Vagina (tissue), 2 donors: ENCODE measurements at places on chromosomes 5 and 9.

GRCh38 chr5:173474881-173475287 is 141.6 kb downstream of the BOD1 start:
- H3K27me3 ChIP-seq: no peaks in the 10 kb centered on the region
- H3K4me3 ChIP-seq: no peak overlapping the region

DNA sequence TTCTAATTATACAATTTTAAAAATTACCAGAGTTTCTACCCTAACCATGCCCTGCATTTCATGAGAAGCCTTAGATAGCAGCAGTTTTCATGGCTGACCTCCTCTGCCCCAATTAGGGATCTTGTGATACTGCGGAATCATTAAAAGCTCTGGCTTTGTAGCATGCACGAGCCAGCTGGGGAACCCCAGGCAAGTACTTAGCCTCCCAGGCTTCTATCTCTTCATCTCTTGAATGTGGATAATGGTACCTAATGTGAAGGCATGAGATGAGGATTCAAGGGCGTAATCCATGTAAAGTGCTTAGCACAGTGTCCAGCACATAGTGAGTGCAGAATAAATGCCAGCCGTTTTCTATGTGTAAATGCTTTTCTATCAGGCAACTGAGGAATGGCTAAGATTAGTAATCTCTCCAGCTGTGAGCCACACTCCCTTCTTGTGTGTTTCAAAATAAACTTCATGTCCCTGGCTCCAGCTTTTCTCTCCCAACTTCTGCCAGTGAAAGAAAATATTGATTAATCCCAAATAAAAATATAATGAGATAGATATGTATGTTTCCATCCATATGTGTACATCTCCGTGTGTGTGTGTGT is 88.4 kb downstream of the APBA1 start:
- no peaks in the 10 kb centered on the region for H3K27me3 ChIP-seq
- H3K36me3 ChIP-seq: no peaks in the 10 kb centered on the region
- no peak for DNase-seq
- H3K27ac ChIP-seq: no peak overlapping the region
- no peaks in the 10 kb centered on the region for H3K4me1 ChIP-seq
- H3K4me3 ChIP-seq: no peak overlapping the region

GRCh38 chr9:25418974-25419373 is 259.3 kb downstream of the TUSC1 start:
- no peaks in the 10 kb centered on the region for H3K4me1 ChIP-seq
- no peak overlapping the region for H3K4me3 ChIP-seq
- H3K36me3 ChIP-seq: no peaks in the 10 kb centered on the region
- no peak for DNase-seq

DNA sequence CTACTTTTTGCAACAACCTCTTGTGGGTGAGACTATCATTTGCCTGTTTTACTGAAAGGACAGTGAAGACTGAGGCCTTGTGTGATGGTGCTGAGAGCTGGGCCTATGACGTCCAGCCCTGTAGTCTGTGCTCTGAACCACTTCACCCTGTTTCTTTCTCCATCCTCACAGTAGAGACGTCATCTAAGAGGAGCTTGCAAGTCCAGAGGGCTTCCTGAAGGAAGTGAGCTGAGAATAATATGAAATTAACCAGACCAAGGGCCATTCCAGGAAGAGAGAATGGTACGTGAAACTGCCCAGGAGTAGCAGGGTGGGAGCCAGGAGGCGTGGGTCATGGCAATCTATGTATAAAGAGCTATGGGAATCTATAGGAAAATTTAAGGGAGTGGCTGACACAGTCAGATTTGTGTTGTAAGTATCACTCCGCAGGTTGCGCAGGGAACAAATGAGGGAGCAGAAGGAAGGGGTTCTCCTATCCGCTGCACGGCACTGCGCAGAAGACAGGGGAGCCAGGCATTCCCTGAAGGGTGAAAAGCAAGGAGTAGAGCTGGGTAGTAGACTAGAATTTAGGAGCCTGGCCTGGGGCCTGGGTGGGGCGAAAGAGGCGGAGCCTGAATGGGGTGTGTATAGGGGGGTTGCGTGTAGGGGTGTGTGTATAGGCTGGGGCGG is 596 bp upstream of the FGFR4 start:
- no peak overlapping the region for H3K4me3 ChIP-seq
- no peaks in the 10 kb centered on the region for H3K27me3 ChIP-seq
- DNase-seq: no peak
- H3K27ac ChIP-seq: no peak overlapping the region
- H3K36me3 ChIP-seq: no peaks in the 10 kb centered on the region

DNA sequence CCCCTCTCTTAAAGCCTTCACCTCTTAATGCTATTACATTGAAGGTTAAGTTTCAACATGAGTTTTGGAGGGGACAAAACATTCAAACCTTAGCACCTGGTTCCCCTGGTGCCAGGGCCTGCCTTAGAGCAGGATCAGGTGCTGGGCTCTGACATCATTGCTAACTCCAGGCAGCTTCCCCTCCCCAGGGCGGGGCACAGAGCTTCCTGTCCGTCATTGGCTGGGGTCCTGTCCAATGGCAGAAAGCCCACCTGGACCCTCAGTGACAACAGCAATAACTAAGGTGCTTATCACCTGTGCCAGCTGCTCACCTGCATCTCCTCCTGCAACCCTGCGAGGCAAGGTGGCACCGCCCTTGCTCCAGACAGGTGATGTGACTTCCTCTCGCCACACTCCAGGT is 177.4 kb downstream of the NSG2 start:
- no peaks in the 10 kb centered on the region for H3K27me3 ChIP-seq
- DNase-seq: no peak
- no peaks in the 10 kb centered on the region for H3K4me1 ChIP-seq

DNA sequence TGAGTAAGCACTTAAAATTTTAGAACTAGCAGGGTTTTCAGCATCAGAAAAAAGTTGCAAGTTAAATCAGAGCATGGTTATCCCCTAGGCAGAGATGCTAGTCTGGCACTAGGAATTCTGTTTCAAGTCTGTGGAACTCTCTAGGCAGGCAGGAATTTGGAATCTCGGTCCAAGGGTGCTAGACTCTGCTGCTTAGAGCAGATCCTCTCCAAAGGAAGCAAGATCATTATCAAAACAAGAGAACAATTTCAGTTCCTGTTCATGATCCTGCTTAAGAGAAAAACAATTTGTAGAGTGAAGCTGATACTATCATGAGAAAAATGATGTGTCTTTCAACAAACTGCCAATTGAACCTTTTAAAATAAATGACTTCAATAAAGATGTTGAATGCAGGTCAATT is 420.7 kb downstream of the KIF4B start:
- H3K27me3 ChIP-seq: no peaks in the 10 kb centered on the region
- no peak overlapping the region for H3K4me3 ChIP-seq
- H3K4me1 ChIP-seq: no peaks in the 10 kb centered on the region
- DNase-seq: no peak
- H3K27ac ChIP-seq: no peak overlapping the region
- H3K36me3 ChIP-seq: no peaks in the 10 kb centered on the region

DNA sequence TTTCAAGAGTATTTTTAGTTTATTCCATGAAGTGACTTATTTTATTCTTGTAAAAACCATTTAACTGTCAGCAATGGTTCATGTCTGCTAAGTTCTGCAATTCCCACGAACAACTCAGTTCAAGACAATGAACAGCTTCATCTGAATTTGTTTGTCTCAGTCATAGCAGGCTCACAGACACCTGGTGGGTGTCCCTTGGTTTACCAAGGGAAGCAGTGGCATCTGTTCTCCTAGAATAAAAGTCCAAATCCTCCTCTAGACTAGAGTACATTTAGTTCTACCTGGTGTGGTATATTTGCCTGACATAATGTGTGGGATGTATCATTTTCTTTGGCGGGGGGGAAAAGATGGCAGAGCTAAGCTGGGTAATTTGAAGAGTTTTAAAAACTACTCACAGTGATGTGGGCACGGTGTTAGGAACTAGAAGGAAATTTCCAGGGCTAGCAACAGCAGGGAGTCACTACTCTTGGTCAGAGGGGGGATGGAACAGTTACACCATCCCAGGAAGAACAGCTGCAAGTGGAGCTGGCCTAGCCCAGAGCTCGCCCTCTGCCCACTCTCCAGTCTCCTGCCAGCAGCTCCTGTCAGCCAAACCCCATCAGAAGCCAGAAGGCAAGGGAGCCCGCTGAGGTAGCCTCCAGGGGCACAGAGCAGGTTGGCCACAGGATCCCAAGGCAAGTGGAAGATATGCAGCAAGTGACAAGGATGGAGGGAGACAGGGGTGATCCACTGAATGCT is 100.3 kb downstream of the PJA2 start:
- DNase-seq: peak; percentile 49

GRCh38 chr9:129853614-129854013 is 18.4 kb downstream of the USP20 start:
- no peak for DNase-seq
- H3K27ac ChIP-seq: no peak overlapping the region
- no peak overlapping the region for H3K4me3 ChIP-seq

DNA sequence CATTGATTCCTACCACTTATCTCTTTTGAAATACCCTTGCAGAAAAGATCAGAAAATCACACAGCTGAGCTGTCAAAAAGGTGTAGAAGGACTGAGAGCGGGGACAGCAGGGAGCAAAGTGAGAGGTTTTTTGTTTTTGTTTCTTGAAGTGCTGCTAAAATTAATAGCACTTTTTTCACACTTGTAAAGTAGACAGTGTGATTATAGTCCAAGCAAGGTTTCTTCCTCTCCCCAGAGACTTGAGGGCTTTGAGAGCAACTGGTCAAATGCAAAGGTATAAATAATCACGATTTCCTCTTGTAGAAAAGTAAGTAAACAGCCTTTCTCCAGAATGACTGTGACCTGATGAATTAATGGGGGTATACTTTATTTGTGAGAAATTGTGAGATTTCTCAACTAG is 326.9 kb downstream of the ZNF608 start:
- H3K4me1 ChIP-seq: no peaks in the 10 kb centered on the region

DNA sequence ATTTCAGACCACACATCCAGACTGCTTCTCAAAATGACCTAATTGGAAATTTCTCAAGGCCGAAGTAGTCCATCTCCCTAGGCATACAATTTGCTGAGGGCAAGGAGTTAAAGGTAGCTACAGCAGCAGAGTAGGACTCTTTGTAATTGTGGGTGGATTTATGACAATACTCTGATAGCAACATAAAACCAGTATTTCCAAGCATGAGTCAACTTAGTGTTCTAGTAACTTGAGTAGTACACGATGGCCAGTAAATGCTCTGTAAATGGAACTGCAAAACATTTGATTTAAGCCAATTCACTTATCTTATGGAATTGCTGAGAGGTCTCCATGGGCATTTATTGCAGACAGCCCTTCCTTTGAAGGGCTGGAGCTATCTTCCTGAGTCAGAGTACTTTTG is 352.2 kb downstream of the PLK2 start:
- H3K4me3 ChIP-seq: no peak overlapping the region
- no peak for DNase-seq
- H3K4me1 ChIP-seq: no peaks in the 10 kb centered on the region

DNA sequence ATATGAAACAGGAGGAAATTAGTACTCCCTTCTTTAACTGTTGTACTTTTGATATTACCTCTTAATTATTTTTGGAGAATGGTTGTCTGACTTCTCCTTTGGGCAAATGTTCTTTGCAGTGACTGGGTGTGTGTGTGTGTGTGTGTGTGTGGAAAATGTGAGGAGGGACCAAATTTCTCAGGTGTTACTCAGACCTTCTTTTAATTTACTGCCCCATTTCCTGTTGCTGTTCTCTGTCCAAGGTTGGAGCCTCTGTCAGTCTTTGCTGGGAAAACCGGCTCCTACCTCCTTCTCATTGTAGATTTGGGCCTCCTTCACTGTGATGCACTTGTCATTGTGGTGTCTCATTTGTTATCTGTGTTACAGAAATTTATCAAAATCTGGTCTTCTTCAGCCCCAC is 68.4 kb downstream of the PBX3 start:
- H3K4me1 ChIP-seq: no peaks in the 10 kb centered on the region
- no peak overlapping the region for H3K27ac ChIP-seq
- no peaks in the 10 kb centered on the region for H3K36me3 ChIP-seq
- H3K27me3 ChIP-seq: no peaks in the 10 kb centered on the region

DNA sequence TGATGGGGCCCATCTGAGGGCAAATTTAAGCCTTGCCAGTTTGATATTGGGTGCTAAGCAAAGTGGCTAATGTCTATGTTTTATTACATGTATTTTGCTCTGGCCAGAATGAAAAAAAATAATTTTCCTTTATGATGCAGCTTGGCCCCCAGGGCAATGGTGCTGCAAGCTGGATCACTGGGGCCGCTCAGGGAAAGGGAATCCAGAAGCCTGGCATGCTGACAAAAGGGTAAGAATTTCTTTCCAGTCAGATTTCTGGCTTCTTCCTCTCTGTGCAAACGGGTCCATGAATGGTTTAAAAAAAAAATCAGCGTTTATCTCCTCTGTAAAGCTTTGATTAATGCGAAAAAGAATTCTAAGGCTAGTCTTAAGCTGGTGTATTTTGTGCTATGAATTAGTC is 138.4 kb downstream of the MAPKAP1 start:
- H3K36me3 ChIP-seq: no peaks in the 10 kb centered on the region
- H3K27me3 ChIP-seq: no peaks in the 10 kb centered on the region
- H3K4me3 ChIP-seq: no peak overlapping the region
- no peak for DNase-seq

GRCh38 chr5:131994533-131995226 is 16.8 kb downstream of the ACSL6 start:
- H3K27ac ChIP-seq: no peak overlapping the region
- no peaks in the 10 kb centered on the region for H3K4me1 ChIP-seq
- no peaks in the 10 kb centered on the region for H3K36me3 ChIP-seq

- no peak overlapping the region for H3K27ac ChIP-seq
- DNase-seq: no peak
- no peaks in the 10 kb centered on the region for H3K27me3 ChIP-seq
- no peak overlapping the region for H3K4me3 ChIP-seq
- no peaks in the 10 kb centered on the region for H3K36me3 ChIP-seq
- no peaks in the 10 kb centered on the region for H3K4me1 ChIP-seq
Observed at GRCh38 chr5:155116456-155117251, 103.1 kb downstream of the KIF4B start.

GRCh38 chr5:176134529-176135223 is 103.5 kb upstream of the SIMC1 start:
- no peaks in the 10 kb centered on the region for H3K36me3 ChIP-seq
- H3K27me3 ChIP-seq: no peaks in the 10 kb centered on the region
- H3K4me3 ChIP-seq: no peak overlapping the region
- H3K27ac ChIP-seq: no peak overlapping the region
- DNase-seq: no peak

- H3K4me1 ChIP-seq: peaks cover 31% of the 10 kb centered on the region
- DNase-seq: no peak
- H3K4me3 ChIP-seq: no peak overlapping the region
Observed at GRCh38 chr9:136983167-136983566, 374 bp downstream of the LCNL1 start.

DNA sequence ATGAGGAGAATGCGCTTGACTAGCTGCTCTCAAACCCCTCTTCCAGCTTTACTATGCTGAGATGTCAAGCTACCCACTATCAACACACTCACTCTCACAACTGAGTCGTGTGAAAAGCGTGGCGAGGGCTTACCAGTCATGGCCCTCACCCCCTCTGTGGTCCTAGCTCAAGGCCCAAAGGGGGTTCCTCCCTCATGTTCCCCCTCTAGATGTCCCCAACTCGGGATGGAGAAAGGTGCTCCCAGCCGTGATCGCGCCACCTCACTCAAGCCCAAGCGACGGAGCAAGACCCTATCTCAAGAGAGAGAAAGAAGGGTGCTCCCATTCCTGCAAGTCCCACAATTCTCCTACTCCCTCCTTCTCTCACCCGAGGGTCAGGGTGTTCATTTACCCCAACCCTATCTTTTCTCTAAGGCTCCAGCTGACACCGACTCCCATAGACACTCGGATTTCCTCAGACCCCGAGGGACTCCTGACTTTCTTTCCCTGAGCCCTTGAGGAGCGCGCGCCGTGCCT is 559 bp downstream of the SLC38A9 start:
- no peaks in the 10 kb centered on the region for H3K36me3 ChIP-seq
- H3K4me3 ChIP-seq: peak overlapping the region; percentile 80
